ENCODE measurements at places on chromosomes 6 and 20. TPM values are rescaled to one million over a fixed set of nuclear protein-coding genes. Genes with fewer than 3 reads are reported as not detected.

The HLA-DRA gene
- not detected for total RNA-seq

The MATN4 gene
- total RNA-seq = 0.09 TPM

The CRISP1 gene
- not detected for total RNA-seq

The THBS2 gene
- total RNA-seq = not detected

The PTPN1 gene
- total RNA-seq = 54.3 TPM

The SLC35D3 gene
- 0.14 TPM for total RNA-seq

The LY6G6C gene
- 0.23 TPM for total RNA-seq

The GJA10 gene
- not detected for total RNA-seq

The MAS1L gene
- not detected for total RNA-seq

The HLA-DOB gene
- total RNA-seq = 0.20 TPM

The BHLHE23 gene
- not detected for total RNA-seq

The GHRH gene
- total RNA-seq = not detected

The LST1 gene
- total RNA-seq = 0.36 TPM

The TMC2 gene
- total RNA-seq = not detected

The HLA-DQB1 gene
- total RNA-seq = not detected

The SLA2 gene
- total RNA-seq = 0.12 TPM

The SLC17A4 gene
- total RNA-seq = not detected

The SAMD3 gene
- not detected for total RNA-seq

The CRISP2 gene
- total RNA-seq = not detected

The SPINT3 gene
- total RNA-seq = not detected

The GFOD1 gene
- total RNA-seq = 1.5 TPM

The ANGPT4 gene
- 0.03 TPM for total RNA-seq

The HLA-DRB5 gene
- not detected for total RNA-seq

The MDN1 gene
- 9.6 TPM for total RNA-seq

The CENPQ gene
- 6.1 TPM for total RNA-seq

The FAM184A gene
- not detected for total RNA-seq

The BTN3A1 gene
- total RNA-seq = 2.0 TPM

The UBR2 gene
- total RNA-seq = 6.9 TPM

The ARMC2 gene
- total RNA-seq = 2.8 TPM

The POPDC3 gene
- total RNA-seq = 24.4 TPM

Data from A549 treated with Mapracorat at 1 μM for 4 hours (cell line).